ENCODE measurements at places on chromosomes 2 and 18. TPM values are rescaled to one million over a fixed set of nuclear protein-coding genes. Genes with fewer than 3 reads are reported as not detected.

DNA sequence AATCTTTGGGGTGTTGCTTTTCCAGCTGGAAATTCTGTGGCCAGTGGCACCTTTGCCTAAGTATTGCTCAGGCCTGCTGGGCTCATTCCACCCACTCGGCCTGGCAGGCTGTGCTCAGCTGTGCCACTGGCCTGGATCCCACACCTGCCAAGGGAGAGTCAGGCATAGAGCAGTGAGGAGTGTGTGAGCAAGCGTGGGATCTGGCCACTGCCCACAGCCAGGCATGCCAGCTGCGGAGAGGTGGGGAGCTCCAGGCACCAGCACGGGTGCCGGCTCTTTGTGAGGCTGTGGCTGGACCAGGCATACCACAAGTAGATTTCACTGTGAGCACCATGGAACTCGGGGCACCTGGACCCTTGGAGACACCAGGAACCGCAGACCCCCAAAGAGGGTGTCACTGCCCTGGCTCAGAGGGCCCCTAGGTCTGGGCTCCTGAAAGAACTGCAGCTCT lies 118.1 kb upstream of the MAP2 start:
- no peak for DNase-seq

DNA sequence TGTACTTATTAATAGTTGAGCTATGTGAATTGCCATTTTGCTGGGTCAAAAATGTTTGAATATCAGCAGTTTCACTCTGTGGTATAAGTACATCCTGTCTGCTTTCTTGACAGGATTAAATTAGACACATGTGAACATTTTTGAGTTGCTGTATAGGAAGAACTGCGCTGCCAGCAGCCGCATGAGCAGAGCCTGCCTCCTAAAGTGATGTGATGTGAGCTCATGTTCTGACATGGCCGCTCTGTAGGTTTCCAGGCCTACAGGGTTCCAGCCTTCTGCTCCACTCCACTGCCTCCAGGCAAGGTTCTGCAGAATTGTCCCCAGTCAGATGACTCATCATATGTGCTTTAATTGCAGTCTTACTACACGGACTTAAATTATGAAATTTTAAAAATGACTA lies 119.7 kb upstream of the NFATC1 start:
- DNase-seq = no peak

Gene RNF138
- total RNA-seq = 26.2 TPM

DNA sequence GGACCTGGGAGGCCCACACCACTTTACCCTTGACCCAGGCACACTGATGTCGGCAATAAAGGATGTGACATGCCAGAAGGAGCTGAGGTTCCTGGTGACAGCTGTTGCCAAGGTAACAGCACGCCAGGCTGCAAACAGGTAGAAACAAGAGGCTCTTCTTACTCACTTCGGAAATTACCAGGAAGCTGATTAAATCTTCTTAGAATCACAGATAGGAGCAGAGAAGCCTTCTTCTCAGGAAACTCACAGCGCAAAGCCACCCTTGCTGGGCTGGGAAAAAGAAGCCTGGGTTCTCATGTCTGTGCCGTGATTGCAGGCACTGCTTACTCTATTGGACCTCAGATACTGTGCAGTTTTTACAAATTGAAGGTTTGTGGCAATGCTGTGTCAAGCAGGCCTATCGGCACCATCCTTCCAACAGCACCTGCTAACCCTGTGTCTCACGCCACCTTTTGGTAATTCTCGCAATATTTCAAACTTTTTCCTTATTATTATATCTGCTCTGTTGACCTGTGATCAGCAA lies 61.0 kb upstream of the TAF1B start:
- no peak for DNase-seq

GRCh38 chr2:208146006-208146405 lies at the start of gene CRYGB:
TSS of gene CRYGB (minus strand) at chr2:208146158. CDS start at chr2:208146120, 38 bp downstream.
- DNase-seq = no peak

DNA sequence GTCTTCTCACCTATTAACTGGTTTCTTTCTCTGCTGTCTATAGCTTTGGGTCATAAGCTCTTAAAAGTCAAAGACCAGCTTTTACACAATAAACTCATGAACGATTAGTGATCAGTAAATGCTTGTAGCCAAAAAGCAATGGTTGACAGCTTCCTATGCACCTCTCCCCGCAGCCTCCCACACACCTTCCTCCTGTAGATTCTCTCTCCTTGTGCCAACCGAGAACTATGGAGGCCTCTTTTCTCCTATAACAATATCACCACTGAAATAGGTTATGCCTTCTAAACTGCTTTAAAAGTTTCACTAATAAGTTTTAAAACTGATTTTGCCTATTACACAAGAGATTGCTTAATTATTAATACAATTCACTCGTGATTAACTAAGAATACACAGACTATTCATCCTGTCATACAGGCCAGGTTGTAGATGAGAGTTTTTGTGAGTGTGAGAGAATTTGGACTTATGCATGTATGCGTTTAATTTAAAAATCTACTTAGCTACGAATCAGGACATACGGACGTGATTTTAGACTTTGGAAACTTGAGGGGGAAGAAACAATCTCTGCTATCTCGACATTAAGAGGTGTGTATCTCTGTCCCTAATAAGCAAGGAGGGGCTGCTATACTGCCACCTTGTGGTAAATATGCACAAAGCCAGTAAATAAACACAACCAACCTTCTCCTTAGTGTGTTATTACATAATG lies 229.1 kb upstream of the RBBP8 start:
- peak; percentile 51 for DNase-seq

GRCh38 chr2:12495247-12495868 lies 221.4 kb upstream of the TRIB2 start:
- no peak for DNase-seq

GRCh38 chr2:101699755-101700461 lies 2.4 kb downstream of the MAP4K4 start:
- no peak for DNase-seq

Gene WDCP
- total RNA-seq = 7.1 TPM

GRCh38 chr2:11103984-11104793 lies 51.1 kb upstream of the SLC66A3 start:
- DNase-seq = no peak

GRCh38 chr2:235229236-235229635 lies 264.6 kb upstream of the AGAP1 start:
- no peak for DNase-seq

GRCh38 chr2:150101947-150102346 lies 385.5 kb downstream of the RND3 start:
- DNase-seq = no peak

- DNase-seq = no peak
Measured at GRCh38 chr2:46786228-46786627, 129.4 kb downstream of the MCFD2 start.

- no peak for DNase-seq
Measured at GRCh38 chr2:138922973-138923563, 142.9 kb upstream of the NXPH2 start.

Gene FAP
- total RNA-seq = 64.6 TPM

Gene CREB1
- total RNA-seq = 47.4 TPM

DNA sequence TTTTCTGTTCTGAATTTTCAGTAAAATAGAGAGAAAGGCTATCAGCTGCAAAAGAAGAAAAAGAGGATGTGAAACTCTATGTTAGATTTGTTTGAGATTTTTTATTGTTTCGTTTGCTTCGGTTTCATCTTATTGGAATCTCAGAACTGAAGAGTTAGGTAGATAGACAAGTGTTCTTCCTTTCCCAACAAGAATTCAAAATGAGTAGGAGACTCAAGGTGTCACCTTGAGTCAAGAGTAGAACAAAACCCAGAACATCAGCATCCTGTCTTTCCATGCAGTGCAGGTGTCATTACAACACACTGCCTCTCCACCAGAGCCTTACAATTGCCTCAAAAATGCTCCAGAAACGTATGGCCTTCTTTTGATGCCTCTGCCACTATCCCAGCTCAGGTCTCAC lies 21.1 kb downstream of the NBAS start:
- DNase-seq = no peak

Gene UPP2
- total RNA-seq = not detected

GRCh38 chr2:141523199-141523598 lies 607.6 kb downstream of the LRP1B start:
- no peak for DNase-seq

- no peak for DNase-seq
Measured at GRCh38 chr2:45770811-45771210, 119.3 kb downstream of the PRKCE start.

GRCh38 chr2:186841940-186842339 lies 7.0 kb downstream of the ZSWIM2 start:
- DNase-seq = peak; percentile 10

Gene GALR1
- 2.1 TPM for total RNA-seq

DNA sequence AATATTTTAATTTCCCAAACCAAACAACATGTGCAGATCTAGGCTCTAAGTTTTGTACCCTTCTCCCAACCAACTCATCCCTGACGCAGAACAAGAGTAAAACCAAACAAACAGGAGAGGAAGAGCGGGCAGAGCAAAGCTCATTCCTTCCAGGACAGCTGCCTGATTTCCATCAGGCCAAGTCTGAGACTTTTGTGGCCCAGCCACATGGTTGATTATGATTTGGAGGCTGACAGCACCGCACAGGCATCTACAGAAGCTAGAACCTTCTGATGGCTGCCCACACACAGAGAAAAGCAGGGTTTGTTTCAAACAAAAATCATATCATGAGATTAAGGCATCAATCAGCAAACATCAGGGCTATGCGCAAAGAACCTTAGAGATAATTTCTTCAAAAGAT lies 262.6 kb downstream of the TNS1 start:
- DNase-seq = no peak

- no peak for DNase-seq
Measured at GRCh38 chr2:204604061-204604460, 58.8 kb downstream of the PARD3B start.

- DNase-seq = no peak
Measured at GRCh38 chr18:35086704-35087103, 45.5 kb downstream of the MAPRE2 start.

DNA sequence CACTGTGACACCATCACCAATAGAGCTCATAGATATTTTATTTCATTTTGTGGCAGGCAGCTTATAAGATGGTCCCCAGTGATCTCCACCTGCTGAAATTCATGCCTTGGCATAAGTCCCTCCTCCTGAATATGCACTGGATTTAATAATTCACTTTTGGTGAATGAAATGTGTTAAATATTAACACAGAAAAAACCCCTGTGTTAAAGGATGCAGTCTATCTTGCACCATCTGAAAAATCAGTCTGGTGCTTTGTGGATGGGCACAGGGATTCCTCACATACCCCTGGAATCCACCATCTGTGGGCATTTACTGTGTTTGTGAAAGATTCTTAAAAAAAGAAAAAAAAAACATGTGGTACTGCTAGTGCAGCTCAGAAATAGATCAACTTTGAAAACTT lies 26.1 kb upstream of the WIPF1 start:
- no peak for DNase-seq

DNA sequence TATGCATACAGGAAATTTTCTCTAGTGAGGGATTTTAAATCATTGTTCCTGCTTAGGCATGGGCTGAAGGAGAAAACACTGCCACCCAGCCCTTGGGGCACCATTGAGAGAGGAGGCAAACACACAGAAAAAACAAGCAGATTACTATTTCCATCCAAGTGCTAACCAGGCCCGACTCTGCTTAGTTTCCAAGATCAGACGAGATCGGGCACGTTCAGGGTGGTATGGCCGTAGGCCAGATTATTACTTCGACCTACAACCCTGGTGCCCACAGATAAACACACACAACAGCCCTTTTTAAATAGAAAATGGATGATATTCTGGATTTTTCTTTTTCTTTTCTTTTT lies 45.4 kb upstream of the RHOB start:
- no peak for DNase-seq

GRCh38 chr2:158845859-158846258 lies 50.7 kb downstream of the DAPL1 start:
- DNase-seq = no peak

DNA sequence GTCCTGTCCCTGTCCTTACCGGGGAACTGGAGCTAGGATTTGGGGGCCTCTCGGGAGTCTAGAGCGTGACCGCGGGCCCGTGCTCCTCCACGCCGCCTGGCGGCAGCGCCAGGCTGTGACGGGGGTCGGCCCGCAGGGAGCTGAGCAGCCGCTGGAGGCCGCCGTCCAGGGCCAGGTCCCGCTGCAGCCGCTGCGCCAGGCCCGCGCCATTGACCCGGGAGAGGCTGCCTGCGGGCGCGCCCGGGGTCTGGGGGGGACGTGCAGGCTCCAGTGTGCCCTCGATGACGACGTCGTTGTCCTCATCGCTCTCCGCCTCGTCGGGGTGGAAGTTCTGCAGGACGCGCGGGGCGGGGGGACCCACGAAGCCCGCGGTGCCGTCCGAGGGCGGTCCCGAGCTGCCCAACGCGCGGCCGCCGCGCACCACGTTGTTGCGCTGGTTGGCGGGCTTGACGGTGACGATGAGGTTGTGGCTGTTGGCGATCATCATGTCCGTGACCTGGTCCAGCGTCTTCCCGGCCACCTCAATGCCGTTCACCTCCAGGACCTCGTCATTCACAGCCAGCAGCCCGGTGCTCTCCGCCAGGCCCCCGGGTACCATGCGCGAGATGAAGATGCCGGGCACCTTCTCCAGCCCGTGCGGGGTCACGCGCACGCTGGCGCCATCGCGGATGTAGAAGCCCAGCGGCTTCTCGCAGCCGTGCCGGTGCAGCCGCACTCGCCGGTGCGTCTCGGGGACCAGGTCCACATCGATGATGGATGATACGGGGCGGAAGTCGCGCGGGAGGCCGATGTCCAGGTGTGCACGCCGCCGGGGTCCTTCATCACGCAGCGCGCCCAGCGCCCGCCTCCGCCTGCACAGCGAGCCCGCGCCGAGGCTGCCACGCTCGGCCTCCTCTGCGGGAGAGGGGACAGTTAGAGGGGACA lies 50.9 kb downstream of the ADNP2 start:
- no peak for DNase-seq

GRCh38 chr2:55365303-55365702 lies 54.4 kb downstream of the CCDC88A start:
- DNase-seq = no peak

DNA sequence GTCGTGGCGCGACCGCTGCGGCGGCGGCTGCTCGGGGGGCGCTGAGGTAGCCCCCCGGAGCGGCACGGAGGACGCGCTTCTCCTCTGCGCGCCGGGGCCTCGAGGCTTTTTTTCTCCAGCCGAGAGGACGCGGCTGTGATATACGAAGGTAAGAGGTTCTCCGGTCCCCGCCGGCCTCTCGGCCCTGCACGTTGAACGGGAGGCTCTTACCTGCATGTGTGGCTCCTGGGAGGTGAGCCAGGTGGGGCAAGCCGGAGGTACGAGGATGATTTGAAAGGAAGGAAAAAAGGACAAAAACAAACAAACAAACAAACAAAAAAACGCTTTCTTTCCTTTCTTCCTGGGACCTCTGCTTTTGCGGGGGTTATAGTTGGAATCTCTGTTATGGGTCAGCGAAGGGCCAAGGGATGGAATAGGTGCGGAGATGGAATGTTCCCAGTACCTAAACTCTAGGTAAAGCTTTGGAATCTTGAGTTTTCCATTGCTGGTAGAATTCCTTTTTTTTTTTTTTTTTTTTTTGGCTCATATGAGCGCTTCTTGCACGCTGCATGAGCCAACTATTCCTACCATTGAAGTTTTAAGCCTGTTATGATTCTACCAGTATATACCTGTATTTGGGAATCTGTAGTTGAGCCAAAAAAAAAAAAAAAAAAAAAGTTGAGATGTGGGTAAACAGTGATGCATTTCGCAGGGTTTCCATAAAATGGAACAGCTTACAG lies 674 bp downstream of the PTPN4 start:
- peak; percentile 25 for DNase-seq

GRCh38 chr2:16832910-16833309 lies 167.3 kb upstream of the CYRIA start:
- DNase-seq = no peak

Gene SERPINB10
- 3.9 TPM for total RNA-seq

- no peak for DNase-seq
Measured at GRCh38 chr2:95316466-95317122, 19.4 kb downstream of the KCNIP3 start.
